GM23248 (cell line): ENCODE measurements at places on chromosomes 2 and 18.

GRCh38 chr2:191571163-191571769, 106.7 kb upstream of the NABP1 start:
- DNase-seq, result peak; percentile 74

GRCh38 chr2:162256591-162256991, 13.3 kb upstream of the FAP start:
- DNase-seq, result peak; percentile 81

DNA sequence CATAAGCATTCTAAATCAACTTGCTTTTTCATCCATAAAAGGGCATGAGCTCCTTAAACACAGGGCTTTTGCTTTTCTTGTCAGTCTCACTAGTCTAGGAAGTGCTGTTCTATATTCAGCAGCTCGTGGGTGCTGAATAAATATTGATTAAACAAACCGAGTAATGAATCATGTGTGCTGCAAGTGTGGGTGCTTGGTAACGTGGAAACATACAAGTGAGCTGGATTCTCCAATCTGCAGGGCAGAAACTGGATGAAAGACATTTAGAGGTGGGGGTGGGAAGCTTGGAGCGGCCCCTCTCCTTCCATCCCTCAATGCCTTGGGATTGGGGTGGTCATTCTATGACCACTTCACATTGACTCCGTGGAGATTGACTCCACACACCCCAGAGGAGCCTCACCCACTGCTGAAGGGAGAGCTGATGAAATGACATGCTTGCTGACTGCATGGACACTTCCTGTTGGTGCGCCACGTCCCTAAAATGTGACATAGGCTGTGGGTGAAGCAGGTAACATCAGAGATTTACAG, 114.6 kb downstream of the DOCK10 start:
- no peak for DNase-seq

DNA sequence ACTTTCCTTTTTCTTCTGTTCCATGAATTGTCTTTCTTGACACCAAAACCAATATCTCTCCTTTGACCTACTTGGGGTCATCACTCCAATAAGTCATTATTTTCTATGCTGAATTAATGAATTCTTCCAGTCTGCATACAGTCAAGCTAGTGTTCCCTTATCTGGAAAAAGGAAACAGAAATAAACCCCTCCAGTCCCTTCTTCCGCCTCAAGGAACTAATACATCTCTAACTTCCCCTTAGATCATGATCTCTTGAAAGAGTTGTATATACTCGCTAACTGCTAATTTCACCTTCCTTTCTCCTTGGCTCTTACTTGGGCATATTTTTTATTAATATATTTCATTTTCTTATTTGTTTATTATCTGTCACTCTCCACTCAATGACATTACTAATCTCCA, 7.3 kb upstream of the ARHGAP15 start:
- DNase-seq, result no peak

- no peak for DNase-seq
These were observed 982.0 kb upstream of the ZEB2 start for GRCh38 chr2:145501920-145502319.

DNA sequence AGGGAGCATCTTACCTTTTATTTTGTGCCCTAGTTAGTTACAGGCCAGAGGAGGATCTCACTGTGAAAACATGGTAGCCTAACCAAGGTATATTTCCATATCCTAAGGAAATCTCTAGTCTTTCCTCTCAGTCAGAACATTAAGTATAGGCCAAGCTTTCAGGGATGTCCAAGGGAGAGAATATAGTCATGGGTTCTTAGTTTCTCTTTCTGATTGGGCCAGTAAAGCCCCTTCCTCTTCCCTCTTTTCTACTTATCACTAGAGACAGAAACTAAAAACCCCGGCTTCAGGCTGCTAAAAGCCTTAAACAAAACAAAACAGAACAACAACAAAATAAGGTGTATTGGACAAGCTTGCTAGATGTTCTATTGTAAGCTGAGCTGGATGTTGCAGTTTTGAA, 44.3 kb upstream of the TNFRSF11A start:
- DNase-seq, result no peak

DNA sequence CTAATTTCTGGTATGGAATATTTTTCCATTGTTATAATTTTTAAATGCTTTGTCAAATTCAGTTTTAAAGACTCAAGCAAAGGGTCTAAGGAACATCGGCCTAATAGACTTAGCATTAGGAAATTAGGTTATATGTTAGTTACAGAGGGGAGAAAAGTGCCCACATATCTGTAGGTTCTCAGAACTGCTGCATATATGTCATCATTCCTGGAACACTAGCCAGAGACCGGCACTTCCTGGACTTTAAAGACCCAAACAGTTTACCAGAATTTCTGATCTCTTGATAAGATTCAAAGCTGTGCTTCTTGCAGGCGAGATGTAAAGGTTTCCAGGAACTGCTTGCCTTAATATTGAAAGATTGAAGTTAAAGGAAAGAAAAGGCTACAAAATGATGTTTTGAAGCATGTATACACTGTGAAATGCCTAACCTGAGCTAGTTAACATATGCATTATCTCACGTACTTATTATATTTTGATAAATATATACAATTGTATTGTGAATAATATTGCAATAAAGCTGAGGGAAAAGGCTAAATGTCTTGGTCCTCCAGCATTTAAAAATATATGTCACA, 993.6 kb downstream of the LRP1B start:
- no peak for DNase-seq

DNA sequence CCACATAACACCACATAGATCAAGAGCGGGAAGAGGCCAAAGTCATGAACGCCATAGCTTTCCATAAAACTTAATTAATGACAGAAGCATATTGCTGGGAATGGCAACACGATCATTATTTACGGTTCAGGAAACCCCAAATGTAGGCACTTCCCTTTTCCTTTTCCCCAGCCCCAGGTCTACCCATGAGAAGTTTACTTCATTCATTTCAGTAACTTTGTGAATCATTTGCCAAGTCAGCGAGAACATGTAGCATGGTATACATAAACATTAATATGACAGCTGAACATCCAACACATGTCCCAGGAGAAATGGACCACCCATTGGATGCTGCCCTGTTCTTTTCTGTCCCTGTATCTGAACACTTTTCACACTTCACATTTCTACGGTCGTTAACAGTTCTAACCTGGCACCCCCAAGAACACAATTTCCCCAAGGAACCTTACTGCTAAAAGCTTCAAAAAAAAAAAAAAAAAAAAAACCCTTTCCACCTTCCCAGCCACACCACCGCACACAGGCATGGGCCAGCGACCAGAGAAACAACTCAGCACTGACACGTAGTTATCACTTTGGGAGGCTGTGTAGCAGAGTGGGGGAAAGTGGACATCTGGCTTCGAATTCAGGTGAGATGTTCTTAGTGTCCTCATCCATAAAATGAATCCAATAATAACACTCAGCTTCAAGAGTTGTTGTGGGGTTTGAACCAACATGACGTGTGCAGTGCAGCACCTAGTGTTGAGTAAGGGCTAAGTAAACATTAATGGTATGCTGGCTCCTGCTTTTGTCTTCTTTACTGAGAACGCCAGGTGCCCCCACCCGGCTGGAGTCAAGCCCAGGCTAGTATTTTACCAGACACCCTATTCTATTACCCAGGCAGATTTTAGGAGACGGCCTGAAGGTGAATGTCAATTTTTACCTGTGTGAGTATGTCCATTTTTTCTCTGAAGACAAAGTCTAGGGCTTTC, 371.5 kb downstream of the LNPK start:
- no peak for DNase-seq

DNA sequence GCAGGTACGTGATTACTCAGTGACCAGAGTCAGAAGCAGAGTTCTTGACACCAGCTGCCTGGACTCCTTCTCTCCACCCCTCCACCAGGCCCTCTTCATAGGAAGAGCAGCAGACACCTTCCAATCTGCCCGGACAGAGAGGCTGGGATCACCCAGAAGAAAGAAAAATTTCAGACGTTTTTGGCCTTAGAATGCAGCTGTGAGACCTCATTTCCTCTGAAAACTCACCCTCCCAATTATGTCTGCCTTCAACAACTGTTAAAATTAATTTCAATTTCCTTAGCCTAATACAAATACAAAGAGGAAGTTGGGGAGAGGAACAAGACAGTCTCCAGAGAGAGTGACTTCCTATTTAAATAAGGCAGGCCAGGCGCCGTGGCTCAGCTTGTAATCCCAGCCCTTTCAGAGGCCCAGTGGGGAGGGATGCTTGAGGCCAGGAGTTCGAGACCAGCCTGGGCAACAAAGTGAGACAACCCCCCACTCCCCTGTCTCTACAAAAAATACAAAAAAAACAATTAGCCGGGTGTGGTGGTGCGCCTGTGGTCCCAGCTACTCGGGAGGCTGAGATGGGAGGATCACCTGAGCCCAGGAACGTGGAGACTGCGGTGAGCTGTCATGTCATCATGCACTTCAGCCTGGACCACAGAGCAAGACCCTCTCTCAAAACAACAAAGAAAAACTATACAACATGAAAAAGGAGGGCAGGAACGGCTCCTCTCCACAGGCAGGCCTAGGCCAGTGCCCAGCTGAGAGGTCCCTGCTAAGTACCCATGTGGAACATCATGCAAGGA, 1.6 kb downstream of the SLC66A2 start:
- DNase-seq, result peak; percentile 46

DNA sequence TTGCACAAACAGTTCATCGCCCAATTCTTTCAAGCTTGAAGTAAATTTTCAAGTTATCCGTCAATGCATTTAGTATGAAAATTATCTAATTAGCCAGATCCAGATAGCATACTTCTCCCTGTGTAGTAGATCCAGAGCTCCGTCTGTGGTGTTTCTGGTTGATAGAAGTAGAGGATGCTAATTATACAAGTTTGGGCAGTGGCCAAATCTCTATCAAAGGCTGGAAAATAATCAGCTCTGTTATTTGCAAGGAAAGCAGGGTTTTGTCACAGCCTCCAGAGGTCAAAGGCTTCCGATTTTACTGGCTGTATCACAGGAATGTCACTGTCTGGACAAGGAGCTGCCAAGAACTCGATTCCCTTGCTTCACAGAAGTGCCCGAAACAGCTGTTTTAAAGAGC, 28.6 kb downstream of the LRRC30 start:
- no peak for DNase-seq

- DNase-seq, result peak; percentile 59
These were observed 692 bp upstream of the TSHZ1 start for GRCh38 chr18:75209951-75210258.

DNA sequence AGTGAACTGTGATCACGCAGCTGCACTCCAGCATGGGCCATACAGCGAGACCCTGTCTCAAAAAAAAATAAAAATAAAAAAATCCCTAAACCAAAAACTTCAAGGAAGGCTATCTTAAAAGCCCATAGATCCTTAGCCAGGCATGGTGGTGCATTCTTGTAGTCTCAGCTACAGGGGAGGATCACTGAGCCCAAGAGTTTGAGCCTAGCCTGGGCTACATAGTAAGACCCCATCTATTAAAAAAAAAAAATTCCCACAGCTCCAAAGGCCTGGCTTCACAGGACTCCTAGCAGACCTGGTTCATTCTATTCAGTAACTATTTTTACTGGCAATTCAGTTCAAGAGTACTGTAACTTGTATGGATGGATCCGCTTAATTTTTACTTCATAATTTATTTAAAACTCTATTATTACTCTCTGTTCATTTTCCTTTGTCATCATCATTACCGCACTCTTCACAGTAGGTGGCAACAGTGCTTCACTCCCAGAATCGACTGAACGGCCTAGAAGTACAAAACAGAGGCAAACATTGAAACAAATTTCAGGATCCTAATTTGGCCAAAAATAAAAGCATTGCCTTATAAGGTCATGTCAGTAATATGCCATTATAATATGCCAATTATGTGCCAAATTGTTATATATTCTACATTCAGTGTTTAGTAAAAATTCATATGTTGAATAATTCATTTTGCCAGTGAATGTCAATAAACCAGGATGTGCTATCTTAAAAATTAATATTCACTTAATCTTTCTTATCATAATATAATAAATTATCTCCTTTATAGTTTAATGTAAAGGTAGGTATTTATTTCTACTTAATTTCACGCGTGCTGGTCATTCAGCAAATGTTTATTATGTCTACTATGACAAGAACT, 14.3 kb upstream of the STAM2 start:
- DNase-seq, result peak; percentile 83

DNA sequence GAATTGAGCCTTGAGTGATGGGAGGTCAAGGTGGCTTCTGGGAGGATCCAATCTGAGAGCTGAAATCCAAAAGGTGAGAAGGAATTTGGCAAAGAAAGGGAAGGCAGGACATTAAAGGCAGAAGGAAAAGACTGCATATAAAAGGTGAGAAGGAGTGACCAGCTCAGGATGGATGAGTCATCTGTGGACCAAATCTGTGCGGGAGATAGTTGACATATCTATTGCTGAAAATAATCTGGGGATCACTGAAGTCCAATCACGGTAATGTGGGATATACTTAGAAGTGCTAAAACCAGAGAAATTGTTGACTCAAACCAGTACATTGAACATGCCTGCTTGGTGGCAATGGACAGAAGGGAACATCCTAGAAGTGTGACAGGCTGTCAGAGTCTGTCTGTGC, 8.0 kb upstream of the PTPN4 start:
- no peak for DNase-seq
